Activated CD4-positive, CD25-positive, alpha-beta regulatory T cell (primary cell): ENCODE measurements at places on chromosomes 1 and 21.

GRCh38 chr1:172140072-172140471 lies 280.4 kb upstream of the C1orf105 start:
- DNase-seq: no peak

DNA sequence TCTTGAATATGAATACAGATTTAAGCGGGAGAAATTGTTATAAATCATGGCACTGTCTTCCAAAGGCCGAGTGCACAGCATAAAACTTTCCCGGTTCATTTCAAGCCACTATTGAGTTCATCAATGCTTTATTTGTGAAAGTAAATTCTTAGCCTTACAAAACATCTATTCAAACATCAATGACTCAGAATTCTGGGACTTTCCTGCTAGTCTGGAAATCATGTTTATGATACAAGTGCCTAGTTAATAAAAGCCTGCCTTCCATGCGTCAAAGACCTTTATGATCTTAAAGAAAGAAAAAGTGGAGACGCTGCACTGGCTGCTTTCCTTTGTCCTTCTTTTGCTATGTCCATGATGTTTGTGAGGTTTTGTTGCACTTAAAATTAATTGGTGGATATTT lies 137.7 kb downstream of the SETD4 start:
- DNase-seq: no peak

GRCh38 chr1:66119148-66119547 lies 326.5 kb downstream of the PDE4B start:
- DNase-seq: no peak

- DNase-seq: no peak
Observed at GRCh38 chr1:169361281-169361680, 6.3 kb downstream of the NME7 start.

DNA sequence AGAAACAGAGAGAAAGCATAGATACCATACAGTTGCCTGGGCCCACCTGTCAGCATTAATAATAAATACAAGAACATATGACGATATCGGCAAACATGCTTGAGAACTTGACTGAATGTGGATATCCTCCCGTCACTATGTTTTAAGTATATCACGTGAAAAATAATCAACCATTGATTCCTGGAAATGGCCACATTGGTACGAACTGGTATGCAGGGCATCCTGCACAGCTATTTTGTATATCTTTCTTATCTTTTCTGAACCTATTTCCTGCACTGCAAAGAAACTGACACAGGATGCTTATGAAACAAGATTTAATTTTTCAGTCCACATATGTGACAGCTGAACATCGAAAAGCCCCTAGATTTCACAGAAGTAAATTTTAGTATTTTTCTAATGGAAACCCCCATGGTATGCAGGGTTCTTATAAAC lies 22.8 kb upstream of the RGS1 start:
- no peak for DNase-seq

- no peak for DNase-seq
Observed at GRCh38 chr1:50989694-50990093, 19.6 kb downstream of the CDKN2C start.

DNA sequence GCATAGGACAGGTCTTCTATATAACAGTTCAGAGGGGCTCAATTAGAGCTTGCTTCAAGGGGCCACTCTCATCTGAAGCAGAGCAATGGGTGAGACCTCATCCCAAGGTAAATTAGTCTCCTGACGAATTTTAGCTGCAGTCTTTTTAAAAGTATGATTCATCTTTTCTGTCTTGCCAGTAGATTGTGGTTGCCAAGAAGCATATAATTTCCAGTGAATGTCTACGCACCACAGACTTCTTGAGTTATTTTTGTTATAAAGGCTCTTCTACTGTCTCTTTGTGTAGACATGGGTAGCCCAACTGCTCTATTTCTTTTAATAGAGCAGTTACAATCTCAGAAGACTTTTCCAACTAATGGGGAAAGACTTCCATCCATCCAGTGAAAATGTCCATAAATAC lies 108.9 kb upstream of the FMN2 start:
- no peak for DNase-seq

DNA sequence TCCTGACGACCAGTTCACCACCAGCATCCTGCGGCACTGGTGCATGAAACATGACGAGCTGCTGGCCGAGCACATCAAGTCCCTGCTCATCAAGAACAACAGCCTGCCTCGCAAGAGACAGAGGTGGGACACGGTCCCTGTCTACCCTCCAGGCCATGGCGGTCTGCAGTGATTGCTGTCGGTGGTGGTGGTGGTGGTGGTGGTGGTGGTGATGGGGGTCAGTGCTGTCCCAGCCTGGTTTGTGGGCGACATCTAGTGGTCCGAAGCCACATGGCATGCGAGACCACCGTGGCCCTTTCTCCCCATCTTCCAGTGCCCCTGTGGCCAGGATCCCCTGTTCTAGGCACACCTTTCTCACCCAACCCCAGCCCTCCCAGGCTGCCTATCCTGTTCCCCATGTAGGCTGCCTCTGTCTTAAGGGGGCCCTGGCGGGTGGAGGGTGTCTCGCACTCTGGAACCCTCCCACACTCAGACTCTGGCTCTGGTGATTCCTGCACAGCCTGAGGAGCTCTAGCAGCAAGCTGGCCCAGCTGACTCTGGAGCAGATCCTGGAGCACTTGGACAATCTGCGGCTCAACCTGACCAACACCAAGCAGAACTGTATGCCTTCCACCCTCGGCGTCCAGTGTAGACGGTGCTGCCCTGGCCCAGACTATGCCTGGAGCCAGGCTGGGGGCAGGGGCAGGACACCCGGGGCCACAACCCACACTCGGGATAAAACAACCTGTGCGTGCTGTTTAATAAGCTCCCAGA lies 3.2 kb upstream of the SLC27A3 start:
- no peak for DNase-seq

DNA sequence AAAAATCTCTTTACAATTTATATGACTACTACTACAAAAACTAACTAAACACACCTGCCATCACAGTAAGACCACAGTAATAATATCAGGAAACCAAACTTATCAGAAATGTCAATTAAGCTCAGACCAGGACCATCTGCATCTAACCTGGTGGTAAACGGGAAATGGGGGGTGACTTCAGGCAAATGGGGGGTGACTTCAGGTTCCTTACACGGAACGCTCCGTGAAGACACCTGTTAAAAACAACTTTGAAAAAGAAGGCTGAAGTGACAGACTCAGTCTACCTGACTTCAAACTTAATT lies 15.8 kb downstream of the PRDM15 start:
- DNase-seq: no peak

DNA sequence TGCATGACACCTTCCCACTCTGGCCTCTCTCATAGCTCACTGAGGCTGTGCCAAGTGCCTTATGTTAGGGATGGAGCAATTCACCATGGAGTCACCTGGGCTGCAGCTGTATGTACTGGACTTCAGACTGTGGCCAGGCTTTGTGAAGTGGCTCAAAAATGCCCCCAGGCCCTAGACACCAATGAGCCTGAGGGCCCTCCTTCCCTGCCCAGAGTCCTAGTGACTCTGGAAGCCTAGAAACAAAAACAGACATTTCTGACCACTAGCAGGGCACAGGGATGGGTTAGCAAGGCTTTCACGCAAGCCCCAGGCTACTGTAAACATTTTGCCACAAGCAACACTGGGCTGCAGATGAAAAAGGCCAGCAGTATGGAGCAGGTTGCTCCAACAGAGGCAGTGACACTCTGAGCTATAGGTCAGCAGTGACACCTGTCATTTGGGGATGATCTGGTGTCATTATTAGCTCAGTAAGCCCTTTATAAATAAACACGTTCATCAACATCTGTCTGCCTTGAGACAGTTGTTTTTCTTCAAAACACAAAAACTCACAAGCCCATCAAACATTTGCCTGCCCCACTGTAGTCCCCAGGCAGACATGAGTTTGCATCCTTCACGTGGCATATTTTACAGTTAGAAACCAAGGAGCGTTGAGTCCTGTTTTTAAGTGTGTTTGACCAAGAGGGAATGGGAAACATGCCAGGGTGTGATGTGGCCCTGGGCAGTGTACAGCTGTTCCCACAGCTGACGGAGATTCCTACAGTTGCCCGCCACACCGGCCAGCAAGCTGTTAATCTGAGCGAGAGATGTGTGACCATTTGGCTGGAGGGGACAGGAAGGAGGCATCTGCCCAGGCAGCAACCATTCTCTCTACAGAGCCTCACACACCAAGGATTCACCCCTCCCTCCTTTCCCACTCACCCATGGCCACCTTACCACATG lies 66.8 kb downstream of the KCNN3 start:
- no peak for DNase-seq

- no peak for DNase-seq
Observed at GRCh38 chr1:7384679-7385078, 386.4 kb upstream of the VAMP3 start.

- DNase-seq: no peak
Observed at GRCh38 chr1:184222652-184223052, 164.2 kb upstream of the C1orf21 start.

GRCh38 chr1:8518490-8518801 lies 200.5 kb downstream of the SLC45A1 start:
- DNase-seq: no peak

DNA sequence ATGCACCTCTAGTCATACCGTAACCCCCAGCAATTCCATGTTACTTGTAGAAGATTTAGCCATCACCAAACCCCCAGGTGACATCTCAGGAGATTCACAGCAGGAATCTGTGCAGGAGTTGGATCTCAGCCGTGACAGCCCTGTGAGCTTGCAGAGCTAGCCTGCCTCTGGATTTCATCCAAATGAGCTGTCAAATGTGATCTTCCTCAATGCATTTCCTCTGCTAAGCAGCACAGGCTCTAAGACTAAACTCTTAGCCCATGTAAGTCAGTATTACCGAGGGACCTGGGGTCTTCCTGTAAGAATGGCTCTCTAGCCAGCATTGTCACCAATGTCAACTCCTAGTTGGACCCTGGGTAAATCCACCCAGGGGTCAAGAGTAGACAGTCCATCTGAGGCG lies 41.7 kb downstream of the UMODL1 start:
- no peak for DNase-seq

- DNase-seq: no peak
Observed at GRCh38 chr1:99490031-99490430, 155.9 kb upstream of the PALMD start.

DNA sequence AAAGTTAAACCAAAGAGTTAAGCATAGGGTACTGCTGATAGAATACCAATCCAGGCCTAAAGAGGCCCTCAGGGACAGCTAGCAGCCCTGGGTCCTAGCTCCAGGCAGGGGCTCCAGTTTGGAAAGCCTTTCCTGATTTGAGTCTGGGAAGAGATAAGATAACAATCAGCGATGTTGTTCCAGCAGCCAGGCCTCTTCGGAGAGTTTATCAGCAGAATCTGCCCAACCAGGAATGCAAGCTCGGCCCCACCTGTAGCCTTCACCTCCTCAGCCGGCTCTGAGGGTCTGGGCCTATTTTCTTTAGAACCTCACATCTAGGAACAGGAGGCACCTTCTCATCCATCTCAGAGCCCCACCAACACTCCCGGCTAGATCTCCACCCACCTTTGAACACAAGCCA lies 42.6 kb downstream of the PLEKHA6 start:
- no peak for DNase-seq

DNA sequence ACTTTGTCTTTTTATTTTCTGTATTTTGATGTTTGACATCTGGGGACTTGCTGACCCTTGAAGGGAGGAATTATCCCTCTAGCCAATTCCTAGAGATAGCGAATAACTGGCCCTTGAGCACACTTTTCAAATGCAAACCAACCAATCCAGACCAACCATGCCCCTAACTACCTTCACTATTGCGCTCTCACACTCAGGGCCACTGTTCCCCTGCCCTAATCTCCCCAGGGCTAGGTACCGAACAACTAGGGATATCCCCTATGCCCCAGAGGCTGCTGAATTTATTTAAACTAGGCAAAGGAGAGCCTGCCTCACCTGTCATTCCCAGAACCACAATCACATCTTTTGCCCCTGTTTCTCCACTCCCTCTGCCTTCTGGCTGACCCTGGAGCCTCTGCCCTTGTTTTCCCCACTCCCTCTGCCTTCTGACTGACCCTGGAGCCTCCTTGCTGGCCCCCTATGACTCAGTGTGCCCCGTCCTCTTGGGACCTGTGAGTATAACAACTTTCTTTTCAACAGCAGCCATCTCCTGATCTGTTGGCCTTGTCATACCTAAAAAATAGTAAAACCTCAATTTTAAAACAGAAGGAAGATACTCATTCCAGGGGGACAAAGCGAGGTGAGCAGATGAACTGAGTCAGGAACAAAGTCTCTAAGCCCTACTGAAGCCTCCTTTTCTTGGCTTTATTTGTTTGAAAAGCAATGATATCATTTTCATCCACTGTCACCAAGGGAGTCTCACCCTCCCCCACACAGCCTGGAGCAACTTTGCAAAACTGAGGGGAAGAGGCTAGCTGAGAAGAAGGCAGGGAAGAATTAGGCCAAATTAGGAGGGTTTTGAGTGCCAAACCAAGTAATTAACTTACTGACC lies 115.5 kb downstream of the NMNAT2 start:
- DNase-seq: no peak

DNA sequence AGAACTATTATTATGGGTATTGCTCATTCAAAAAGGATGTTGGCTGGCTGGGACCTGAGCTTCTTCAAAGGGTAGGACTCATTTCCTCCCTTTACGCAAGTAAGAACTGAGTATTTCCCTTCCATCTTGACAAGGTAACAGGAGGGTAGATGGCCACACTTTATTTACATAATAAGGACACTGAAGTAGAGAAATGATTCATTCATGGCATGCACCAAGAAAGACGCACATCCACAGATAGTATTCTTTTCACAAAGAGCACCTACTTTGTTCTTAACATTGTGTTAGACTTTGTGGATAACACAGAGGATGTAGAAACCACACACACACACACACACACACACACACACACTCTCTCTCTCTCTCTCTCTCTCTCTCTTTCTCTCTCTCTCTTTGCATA lies 82.9 kb downstream of the FAM78B start:
- no peak for DNase-seq

- DNase-seq: no peak
Observed at GRCh38 chr1:201652181-201652580, 113.3 kb downstream of the NAV1 start.

DNA sequence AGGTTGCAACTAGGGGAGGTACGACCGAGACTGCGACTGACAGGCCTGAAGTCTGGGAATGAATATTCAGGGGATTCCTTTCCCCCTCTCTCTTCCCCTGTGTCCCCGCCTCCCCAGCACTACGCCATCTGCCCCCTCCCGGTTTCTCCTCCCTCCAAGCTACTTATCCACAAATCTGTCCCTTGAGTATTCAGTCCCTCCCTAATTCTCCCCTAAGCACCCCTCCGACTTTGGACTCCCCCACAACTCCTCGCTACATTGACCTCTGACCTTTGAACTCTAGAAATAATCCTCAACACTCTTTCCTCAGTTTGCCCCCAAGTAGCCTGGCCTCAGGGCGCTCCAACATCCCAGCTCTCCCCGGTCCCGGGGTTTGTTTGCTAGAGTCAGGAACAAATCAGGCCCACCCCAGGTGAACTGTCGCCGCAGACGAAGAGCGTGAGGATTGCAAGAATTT lies 393 bp downstream of the LYSMD1 start:
- no peak for DNase-seq

GRCh38 chr1:82160036-82160435 lies 359.3 kb downstream of the ADGRL2 start:
- no peak for DNase-seq

GRCh38 chr1:6783221-6783620 lies 2.0 kb upstream of the CAMTA1 start:
- no peak for DNase-seq

- DNase-seq: no peak
Observed at GRCh38 chr1:151325646-151326429, 1.4 kb downstream of the PI4KB start.
